ENCODE measurements at places on chromosomes 3 and 15.

- DNase-seq = no peak
Measured at GRCh38 chr3:150345021-150345538, 63.0 kb upstream of the TSC22D2 start.

- DNase-seq = no peak
Measured at GRCh38 chr3:113898892-113899291, 48.9 kb upstream of the ZDHHC23 start.

DNA sequence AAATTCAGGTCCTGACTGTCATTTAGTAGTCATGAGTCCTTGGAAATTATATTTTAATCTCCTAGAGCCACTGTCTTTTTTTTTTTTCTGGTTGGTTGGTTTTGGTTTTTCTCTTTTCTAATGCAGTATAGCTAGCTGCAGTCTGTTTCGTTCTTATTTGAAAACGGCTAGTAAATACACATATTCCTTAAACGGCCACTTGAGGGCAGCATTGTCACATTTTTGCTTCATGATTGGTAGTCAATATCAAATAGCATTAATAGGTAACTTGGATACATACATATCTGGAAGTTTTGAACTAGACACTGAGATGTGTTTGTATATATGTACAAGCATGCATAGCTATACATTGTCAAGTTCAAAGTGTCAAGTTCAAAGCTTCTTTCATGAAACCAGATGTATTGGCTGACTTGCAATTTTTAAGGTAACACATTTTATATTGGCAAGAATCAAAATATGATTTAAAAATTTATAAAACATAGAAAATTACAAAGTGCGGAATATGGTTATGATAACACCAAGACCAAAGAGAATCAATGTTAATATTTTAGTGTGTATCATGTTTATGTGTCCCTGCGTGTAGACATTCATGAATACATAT, 22.5 kb downstream of the GABRA5 start:
- DNase-seq = peak; percentile 9

DNA sequence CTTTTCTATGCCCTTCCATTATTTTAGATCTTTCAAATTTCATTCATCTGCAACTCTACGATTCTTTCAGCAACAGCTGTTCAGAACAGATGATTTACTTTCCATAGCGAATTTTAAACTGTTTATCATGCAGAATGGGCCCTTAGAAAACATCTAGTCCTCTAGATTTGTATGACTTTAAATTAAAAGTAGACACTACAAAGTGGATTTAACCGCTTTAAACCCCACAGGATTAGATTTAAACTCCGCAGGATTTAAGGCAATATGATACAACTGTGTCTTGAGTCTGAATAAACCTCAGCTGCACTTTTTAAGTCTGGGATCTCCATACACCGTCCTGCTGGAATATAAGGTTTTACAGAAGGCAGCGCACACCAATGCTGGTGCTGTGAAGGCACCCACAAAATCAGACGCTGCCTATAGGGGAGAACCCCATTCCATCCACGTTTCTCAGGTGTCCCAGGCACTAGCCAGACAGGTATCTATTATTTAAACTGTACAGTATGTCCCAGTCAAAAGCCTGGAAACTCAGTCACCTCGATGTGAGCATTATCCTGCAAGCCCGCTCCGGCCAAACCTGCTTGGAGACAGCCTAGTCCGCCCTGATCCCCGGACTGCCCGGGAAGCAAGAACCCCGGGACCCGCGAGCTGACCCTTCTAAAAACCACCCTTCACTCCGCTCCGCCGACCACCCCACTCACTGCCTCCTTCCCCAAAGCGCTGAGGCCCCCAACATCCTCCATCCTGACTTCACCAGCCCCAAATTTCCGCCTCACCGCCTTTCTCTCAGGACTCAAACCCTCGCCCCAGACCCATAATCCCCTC, 768 bp downstream of the ANO10 start:
- DNase-seq = no peak

- DNase-seq = no peak
Measured at GRCh38 chr3:30688776-30689641, 82.6 kb downstream of the TGFBR2 start.

DNA sequence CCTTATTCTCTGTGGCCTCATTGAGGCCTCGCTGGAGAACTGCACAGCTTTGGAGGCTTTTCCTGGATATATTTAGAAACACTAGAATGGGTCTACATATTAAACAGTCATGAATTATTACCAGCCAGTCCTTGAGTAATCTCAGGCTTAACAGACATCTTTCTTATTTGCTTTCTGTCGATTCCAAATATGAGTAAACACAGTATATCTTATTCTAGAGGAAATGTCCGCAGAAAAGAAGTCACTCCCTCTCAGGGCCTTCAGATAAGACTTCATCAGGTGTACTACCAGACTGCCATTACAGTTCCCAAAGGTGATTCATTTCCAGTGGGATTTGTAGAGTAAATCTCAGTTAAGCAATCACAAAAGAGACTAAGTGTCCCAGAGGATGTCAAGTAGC, 310.7 kb downstream of the RBMS3 start:
- no peak for DNase-seq

- DNase-seq = no peak
Measured at GRCh38 chr3:51712038-51712420, 5.2 kb downstream of the GRM2 start.

DNA sequence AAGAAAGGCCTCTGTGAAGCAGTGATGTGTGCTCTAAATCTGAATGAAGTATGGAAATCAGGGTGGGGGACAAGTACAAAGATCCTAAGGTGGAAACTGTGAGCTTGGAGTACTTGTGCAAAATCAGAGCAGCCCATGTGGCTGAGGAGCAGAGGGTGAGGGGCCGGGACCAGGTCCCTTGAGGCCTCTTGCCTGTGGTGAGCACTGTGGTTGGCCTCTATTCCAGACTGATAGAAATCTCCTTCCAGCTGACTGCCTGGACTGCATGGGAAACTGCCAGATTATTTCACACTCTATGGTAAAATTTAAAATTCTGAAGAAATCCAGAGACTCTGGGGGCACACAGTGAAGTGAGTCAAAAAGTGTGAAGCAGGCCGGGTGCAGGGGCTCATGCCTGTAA, 81.4 kb downstream of the TM4SF4 start:
- no peak for DNase-seq

DNA sequence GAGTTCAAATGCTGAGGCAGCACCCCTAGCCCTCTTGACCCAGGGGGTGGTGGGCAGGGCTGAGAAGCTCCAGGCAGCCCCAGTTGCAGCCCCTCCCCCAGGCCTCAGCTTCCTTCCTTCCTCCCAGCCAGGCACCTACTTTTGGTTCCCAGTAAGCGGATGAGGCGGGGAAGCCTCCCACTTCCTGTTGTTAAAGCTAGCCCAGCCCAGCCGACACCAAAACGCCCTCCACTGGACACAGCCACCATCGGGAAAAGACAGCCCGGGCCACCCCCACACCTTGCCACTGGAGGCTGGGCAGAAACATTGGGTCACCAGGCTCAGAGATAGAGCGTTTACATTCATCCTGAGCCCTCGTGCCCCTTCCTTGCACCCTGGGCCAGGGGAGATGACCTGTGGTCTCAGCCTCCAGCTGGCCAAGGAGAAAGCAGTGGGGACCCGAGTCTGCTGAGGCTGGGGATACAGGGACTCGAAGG, 3.5 kb downstream of the DUSP7 start:
- DNase-seq = peak; percentile 29

DNA sequence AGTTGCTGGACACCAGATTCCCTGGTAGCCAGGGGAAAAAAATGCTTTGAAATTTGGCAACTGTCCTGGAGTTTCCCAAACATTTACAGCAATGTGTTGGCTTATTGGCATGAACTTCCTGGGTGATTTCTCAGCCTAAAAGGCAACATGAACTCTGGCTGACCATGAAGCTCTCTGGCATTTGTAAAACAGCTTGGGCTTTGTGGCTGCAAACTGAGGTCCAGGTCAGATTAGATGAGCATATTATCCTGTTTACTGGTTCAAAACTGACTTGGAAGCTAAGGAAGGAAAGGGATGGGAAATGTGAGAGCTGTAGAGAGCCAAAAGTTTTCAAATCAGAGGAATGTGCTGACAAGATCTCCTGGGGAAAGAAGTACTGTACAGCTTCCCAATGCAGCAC, 139.0 kb downstream of the P3H2 start:
- no peak for DNase-seq

- no peak for DNase-seq
Measured at GRCh38 chr3:104755791-104756190, 610.9 kb upstream of the ALCAM start.

GRCh38 chr3:192818126-192818525, 90.8 kb upstream of the FGF12 start:
- no peak for DNase-seq

- DNase-seq = no peak
Measured at GRCh38 chr3:134300520-134300919, 49.9 kb upstream of the RYK start.

DNA sequence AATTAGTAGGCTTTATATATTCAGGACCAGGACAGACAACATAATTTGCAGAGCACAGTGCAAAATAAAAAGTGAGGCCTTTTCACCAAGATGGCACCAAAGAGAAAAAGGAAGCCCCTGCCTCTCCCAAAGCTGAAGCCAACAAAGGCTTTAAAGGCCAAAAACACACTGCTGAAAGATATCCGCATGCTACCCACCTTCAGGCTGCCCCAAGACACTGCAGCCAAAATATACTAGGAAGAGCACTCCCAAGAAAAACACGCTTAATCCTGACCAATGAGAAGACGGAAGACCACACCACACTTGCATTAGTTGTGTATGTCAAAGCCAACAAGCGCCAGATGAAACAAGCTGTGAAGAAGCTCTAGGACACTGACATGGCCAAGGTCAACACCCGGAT, 38.0 kb downstream of the PIK3CB start:
- no peak for DNase-seq

DNA sequence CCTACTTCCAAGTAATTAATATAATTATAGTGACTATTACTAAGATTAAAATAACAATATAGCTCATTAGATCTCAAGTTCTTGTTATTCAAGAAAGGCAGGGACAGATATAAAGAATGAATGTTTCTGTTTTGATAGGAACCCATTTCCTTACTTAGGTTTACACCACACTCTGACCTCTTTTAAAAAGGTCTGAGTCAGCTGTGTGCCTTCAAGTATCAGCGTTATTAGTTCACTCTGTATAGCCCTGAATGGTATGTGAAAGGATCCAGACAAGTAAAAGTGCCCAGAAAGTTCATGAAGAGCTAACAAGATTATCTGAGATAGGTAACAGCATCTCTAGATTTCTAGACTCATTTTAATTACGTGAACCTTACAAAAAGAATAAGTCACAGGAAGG, 28.9 kb downstream of the PDCD10 start:
- no peak for DNase-seq

DNA sequence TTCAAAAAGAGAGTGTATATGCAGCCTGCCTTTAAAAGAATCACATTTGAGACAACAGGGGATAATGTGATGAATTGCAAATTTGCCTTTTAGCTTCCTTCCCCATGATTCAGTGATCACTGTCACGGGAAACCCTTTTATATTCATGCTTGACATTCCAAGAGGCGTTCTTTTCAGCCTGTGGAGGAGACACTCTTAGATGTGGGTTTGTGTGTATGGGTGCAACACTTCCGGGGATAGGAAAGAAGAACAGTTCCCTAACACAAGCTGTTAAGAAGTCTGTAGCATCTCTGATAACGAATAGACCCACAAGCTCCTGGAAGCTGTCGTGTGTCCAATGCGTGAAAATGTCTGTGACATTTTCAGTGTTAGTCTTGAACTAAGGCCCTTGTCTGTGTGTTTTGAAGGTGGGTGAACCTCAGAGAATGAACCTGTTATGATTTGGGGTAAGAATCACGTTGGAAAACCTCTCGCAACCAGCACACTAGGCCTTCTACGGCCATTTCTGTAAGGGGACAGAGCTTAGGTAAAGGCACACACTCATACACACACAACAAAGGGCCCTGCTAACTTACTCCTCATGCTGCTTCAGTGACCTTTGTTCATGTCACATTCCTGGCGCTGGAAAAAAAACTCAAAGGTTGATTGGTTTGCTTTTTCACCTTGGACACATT, 229.2 kb upstream of the ST8SIA2 start:
- no peak for DNase-seq

DNA sequence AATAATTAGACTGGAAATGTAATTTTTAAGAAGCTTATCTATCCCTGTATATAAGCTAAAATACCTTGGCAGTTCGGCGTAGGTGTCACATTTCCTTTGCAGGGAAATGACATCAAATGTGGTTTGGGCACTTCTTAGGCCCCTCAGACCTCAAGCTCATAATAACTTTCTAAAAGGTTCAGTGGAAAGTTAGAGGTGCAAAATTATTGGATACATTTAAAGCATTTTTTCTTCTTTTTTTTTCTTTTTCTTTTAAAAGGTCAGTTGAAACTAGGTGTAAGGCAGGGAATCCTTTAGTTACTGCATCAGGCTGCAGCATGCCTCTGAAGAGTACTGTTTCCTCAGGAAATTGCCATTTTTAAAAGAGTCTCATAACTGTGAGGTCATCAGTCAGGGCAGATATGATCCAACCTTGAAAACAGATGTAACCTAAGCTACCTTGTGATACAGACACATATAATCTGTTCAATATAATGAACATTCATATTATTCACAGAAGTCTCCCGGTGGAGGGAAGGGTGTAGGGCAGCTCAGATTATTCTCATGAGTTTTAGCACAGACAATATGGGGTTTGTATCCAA, 4.8 kb downstream of the SACM1L start:
- no peak for DNase-seq

DNA sequence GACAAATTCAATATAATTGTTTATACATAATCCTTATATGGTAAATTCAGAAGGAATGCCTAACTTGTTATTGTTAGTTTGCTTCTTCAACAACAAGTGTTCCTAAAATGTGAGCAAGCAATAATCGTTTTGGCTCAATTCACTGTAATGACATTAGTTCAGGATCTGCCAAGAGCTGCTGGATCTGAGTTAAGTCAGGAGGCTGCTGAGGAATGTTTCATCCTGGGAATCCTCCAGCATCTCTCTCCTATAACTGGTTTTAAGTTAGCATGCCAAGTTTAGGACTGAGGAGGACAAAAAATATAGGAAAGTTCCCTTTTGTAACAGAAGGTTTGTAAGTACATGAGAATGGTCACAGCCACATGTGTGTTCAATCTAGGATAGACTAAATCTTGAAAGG, 4.9 kb upstream of the GTF2A2 start:
- no peak for DNase-seq

DNA sequence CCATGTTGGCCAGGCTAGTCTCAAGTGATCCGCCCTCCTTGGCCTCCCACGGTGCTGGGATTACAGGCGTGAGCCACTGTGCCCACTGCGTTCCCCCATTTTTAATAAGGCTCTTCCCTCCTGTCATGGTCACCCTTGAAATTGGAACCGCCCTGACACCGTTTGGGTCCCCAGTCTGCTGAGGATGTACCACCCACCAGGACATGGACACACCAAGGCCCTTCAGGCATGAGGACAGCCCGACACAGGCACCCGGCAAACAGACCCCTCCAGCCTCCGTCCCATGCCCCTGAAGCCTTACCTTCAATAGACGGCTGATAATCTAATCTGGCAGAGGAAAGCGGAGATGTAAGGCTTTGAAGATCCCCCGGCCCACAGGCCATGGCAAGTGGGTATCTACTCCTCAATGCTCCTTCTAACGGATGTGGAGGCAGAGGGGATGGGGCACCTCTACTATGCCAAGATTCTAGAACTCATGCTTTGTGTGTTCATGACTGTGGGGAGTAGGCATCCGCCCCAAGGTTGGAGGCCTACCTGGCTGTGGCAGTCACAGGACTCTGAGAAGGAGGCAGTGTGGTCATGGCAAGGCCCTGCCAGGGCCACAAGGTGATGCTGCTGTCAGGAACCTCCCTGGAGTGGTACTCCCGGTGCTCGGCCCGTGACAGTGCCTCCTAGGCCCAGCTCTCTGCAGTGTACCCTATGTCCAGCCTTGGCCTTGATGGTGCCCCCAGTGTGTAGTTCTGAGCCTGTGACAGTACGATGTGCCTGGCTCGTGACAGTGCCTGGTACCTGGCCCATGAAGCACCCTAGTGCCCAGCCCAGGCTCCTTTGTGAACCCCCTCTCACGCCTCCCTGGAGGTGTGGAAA, 18.6 kb upstream of the PRSS50 start:
- DNase-seq = no peak
